Stimulated activated CD4-positive, alpha-beta T cell treated with anti-CD3 and anti-CD28 coated beads, Interleukin-4, amount 100 ng/mL, for 4 hours (primary cell): ENCODE measurements at places on chromosomes 5 and 9.

DNA sequence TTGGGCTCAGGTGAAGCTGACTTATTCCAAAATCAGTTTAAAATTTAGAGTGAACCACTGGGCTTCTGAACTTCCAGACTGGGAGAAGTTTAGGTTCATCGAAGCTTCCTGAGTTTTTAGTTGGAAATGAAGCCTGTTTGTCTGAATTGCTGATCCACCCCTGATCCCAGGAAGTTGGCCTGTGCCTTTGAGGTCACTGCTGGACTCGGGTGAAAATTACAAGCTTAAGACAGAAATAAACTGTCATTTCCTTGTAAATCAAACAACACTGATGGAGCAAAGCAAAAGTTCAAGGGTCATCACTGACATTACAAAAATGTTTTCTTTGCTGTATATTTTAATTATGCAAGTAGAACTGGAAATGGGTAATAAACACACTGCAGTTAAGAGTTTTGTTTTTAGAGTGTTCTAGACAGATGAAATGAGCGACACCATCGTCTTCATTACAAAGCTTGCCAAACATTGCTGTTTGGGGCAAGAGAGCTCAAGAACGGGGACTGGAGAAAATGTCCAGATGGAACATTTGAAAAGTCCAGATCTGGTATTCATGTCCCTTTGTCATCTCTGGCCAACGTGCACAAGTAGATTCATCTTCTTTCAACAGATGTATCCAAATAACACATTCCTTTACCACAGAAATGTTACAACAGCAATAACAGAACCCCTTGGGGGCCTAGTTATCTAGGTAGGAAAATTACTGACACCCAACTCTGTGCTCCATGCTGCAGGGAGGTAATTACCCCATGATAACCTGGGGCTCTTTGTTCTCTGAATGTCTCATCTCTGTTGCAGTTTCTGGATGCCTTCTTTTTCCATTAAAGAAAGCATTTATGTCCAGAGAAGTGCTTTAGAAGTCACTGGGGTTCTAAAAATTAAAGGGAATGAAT, 142.4 kb upstream of the ERCC6L2 start:
- no peak for DNase-seq

- no peak for DNase-seq
Observed at GRCh38 chr5:62132276-62132675, 173.7 kb upstream of the KIF2A start.

DNA sequence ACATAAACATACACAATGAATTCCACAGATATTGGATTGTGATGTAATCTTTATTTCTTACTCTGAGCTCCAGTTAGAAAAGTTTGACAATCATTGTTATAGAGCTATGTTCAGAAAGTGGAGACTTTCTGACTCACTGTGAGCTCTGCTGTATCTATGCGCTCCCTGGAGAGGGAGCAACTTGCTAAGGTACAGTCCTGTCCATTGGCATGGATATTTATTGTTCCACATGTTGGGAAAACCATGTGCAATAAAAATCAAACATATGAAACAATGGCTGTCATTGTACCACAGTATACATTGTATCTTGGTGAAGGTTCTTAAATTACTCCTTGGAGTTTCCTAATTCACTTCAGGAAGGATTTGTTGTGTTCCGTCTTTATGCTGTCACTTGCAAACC, 26.8 kb downstream of the NMRK1 start:
- no peak for DNase-seq

GRCh38 chr5:1208743-1209488, 7.5 kb downstream of the SLC6A19 start:
- no peak for DNase-seq

- DNase-seq, result no peak
Observed at GRCh38 chr5:180090769-180091546, 19.4 kb upstream of the RNF130 start.
